ENCODE measurements at places on chromosomes 16 and 17.

- no peak for DNase-seq
Measured at GRCh38 chr16:11162586-11163268, 93.3 kb downstream of the SOCS1 start.

- DNase-seq = no peak
Measured at GRCh38 chr17:2283302-2283701, 20.3 kb downstream of the SMG6 start.

DNA sequence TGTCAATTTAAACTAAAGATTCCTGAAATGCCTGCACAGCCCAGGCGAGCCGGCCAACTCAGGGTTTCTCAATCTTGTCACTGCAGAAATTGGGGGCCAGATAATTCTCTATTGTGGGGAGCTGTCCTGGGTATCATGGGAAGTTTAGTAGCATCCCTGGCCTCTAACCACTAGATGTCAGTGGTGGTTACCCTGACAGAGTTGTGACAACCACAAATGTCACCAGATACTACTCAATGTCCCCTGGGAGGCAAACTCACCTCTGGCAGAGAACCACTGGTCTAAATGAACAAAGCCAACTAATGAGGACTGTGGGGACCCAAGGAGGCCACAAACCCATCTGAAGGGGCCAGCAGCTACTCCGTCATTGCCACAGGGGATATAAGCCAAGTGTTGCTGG lies 90.9 kb downstream of the MYH11 start:
- no peak for DNase-seq

- no peak for DNase-seq
Measured at GRCh38 chr17:21029036-21029435, 13.8 kb downstream of the USP22 start.

DNA sequence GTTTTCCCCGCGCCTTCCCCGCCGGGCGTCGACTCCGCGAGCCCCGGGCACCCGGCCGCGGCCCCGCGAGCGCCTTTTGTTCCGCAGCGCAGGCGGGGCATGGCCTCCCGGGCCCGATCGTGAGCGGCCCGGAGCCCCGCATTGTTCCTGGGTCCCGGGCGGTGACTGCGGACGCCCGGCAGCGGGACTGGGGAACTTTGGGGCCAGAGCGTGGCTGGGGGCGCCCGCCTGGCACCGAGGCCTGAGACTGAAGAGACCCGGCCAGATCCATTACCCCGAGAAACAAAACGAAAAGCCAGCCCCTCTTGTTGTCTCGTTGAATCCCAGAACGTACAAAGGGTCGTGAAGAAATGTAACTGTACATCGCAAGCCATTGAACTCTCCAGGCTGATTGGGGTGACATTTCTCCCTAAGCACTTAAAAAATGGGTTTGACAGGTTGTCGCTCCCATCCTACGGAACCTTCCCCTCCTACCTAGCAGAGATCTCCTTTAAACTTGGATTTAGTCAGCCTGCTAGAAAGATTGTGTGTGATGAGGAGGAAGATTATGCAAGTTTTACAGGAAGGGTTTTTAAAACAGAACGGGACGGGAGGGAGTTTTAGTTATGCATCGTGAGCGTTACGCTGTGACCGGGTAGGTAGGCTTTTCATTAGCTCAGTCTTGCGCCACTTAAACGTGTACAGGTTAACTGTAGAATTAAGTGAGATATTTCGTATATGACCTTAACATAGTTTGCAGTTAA lies 825 bp downstream of the METTL9 start:
- peak; percentile 37 for DNase-seq

DNA sequence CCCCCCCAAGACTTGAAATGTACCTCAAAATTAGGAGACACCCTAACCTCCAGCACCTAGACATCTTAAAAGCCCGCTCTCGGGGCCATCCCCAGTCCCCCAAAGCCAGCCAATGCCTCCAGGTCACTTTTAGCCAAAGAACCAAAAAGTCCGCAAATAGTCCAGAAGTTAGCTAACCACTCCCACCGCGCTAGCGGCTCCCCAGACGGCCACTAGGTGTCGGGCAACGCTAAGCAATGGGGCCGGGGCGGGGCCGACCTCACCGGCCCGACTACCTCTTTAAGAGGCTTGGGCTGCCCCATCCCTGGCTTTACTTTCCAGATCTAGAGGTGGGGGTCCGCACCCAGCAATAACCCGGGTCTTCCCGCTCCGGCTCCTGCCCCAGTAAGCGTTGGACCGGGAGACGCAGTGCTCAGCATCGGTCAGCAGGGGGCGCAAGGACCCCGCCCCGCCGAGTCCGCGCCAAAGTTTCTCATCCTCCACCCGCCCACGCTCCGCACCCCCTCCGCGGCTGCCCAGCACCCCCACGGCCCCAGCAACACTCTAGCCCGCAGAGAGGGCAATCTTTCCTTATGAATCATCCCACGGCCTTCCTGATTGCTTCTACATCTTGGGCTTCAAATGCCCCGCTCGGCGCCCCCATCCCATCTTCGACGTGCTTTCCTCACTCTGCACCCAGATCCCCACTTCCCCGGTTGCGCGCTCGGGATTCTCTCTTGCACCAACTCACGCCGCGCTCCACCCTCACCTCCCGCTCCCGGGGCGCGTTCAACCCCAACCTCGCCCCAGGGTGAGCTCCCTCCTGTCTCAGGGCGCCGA lies 765 bp downstream of the COL1A1 start:
- DNase-seq = peak; percentile 59

- no peak for DNase-seq
Measured at GRCh38 chr17:31593806-31594205, 202.3 kb downstream of the RAB11FIP4 start.

- DNase-seq = no peak
Measured at GRCh38 chr16:74298104-74298503, 1.5 kb downstream of the PSMD7 start.

GRCh38 chr16:89192956-89193575 lies 7.3 kb downstream of the SLC22A31 start:
- DNase-seq = no peak

GRCh38 chr16:626787-627453 lies 3.9 kb upstream of the WFIKKN1 start:
- no peak for DNase-seq

DNA sequence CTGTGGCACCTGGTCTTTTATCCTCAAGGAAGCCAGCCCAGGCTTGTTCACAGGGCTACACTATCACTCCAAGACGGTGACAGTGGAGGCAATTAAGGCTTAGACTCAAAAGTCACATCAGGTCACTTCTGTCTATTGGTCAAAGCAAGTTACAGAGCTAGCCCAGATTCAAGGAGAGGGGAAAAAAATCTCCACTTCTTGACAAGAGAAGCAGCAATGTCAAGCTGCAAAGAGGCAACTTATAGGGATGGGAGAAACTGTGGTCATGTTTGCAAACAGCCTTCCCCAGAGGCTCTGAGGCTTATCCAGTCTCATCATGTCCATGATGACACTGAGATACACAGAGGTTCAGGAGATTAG lies 31.6 kb downstream of the SERPINF1 start:
- DNase-seq = no peak

GRCh38 chr16:55849536-55849935 lies 16.6 kb upstream of the CES1 start:
- no peak for DNase-seq

- DNase-seq = no peak
Measured at GRCh38 chr16:17885659-17886207, 415.0 kb upstream of the XYLT1 start.

- no peak for DNase-seq
Measured at GRCh38 chr17:20120836-20121235, 111.7 kb downstream of the SPECC1 start.

- DNase-seq = no peak
Measured at GRCh38 chr17:77571155-77571981, 387.1 kb upstream of the TNRC6C start.

DNA sequence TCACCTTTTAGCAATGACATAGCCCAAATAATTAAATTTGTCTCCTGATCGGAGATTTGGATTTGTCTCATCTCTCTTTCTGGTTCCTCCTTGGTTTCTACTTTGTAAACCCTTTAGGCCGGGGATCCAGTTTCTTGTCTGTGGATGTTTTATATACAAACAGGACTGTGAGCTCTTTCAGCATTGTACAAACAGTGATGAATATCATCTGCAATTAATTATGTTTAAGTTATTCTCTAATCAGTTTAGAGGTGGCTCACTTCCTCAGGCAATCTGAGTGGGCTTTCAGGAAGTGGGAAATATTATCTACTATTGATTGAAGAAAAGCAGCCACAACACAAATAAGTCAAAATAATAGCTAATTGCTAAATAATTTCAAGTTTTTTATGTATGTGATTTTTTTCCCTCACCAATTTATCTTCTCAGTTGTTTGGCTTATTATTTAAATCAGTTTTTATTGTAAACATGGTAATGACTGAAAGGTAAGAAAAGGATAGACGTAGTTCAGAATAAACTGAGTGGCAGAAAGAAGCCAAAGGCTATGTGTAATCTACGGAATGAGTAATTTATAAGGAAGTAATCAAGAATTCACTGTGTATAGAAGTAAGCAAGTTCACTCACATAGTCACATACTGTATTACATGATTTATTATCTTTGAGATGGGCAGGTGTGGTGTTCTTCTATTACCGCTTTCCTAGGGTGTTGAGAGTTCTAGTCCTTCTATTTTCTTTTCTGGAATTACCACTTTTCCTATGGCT lies 3.4 kb upstream of the ABCC11 start:
- no peak for DNase-seq

GRCh38 chr17:8875957-8876356 lies 8.5 kb upstream of the PIK3R6 start:
- no peak for DNase-seq

DNA sequence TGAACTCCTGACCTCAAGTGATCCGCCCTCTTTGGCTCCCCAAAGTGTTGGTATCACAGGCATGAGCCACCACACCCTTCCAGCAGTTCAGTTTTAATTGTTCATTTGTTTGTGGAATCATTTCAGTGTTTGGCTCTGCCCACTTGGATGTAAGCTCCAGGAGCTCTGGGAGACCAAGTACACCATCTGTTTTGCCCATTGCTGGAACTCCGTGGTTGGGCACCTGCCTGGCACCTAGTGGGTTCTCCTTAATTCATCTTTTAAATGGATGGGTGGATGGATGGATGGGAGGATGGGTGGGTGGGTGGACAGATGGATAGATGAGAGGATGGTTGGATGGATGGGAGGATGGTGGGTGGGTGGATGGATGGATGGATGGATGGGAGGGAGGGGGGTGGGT lies 953 bp upstream of the NECAB2 start:
- no peak for DNase-seq

DNA sequence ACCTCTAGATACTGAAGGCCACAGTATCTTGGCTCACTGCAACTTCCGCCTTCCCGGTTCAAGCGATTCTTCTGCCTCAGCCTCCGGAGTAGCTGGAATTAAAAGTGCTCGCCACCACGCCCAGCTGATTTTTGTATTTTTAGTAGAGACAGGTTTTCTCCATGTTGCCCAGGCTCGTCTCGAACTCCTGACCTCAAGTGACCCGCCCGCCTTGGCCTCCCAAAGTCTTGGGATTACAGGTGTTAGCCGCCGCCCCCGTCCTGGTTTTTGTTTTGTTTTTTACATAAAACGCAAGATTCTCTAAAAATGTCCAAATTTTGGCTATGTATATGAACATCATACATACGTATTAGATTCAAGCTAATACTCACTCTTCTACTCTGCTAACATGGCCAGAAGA lies 2.0 kb upstream of the GGNBP2 start:
- DNase-seq = no peak

DNA sequence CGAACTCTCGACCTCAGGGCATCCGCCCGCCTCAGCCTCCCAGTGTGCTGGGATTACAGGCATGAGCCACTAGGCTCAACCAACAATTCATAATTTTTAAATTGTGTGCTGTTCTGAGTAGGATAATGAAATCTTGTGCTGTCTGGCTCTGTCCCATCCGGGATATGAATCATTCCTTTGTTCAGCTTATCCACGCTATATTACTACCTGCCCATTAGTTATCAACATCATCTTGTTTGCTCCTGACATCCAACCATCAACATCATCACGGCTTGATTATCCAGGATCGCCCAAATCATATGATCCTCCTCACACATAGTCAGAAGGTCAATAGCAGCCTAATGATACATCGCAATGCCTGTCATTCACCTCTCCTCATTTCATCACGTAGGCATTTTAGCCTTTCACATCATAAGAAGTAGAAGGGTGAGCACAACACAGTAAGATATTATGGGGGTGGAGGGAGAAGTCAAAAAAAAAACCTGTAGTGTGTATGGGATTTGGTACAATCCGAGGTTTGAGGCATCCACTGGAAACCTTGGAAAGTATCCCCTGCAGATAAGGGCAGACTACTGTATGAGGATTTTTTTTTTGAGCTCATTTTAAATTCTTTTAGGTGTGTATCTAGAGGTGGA lies 77.0 kb upstream of the SIAH1 start:
- DNase-seq = no peak

GRCh38 chr16:65070831-65071432 lies 50.9 kb downstream of the CDH11 start:
- no peak for DNase-seq

DNA sequence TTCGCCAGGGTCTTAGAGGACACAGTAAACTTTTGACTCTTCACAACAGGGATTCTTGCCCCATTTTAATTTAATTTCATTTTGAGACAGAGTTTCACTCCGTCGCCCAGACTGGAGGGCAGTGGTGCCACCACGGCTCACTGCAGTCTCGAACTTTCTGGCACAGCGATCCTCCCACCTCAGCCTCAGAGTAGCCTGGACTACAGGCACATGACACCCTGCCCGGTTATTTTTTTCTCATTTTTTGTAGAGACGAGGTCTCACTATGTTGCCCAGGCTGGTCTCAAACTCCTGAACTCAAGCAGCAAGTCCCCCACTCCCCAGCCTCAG lies 329 bp upstream of the NLE1 start:
- no peak for DNase-seq

- no peak for DNase-seq
Measured at GRCh38 chr16:47236716-47237115, 93.0 kb upstream of the NETO2 start.

DNA sequence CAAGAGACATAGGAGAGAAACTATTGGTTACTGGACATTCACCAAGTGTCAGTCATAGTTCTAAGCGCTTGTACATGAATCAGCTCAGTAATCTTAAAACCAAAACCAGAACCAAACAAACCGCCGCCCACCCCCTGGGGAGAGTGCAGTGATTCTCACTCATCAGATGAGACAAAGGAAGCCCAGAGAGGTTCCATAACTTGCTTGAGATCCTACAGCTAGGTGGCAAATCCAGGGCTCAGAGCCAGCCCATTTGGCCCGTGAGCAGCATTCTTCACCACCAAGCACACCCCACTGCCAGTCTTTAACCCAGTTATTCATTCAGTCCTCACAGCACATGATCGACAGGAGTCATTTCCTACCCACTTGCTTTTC lies 37.2 kb upstream of the RGS9 start:
- peak; percentile 28 for DNase-seq

DNA sequence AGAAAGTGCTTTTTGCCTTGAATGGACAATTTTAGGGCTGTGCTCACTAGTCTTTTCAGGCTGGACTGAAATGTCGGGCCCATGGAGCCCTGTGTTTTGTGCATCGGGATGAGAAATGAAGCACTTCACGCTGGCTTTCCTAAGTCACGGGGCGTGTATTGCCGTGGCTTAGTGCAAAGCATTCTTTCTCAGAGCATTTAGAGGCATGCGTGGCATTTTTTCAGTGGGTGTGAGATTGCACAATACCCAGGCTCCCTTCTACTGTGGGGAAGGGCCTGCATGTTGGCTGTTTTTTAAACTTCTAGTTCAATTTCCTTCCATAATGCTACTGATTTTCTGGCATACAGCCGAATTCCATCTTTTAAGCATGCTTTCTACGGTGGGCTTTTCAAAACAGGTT lies 12.6 kb upstream of the POLR3E start:
- DNase-seq = no peak

GRCh38 chr17:78991017-78991738 lies 11.5 kb upstream of the LGALS3BP start:
- DNase-seq = no peak

All from activated naive CD4-positive, alpha-beta T cell (primary cell).